ENCODE measurements at places on chromosomes 5 and 9. TPM values are rescaled to one million over a fixed set of nuclear protein-coding genes. Genes with fewer than 3 reads are reported as not detected.

The TMOD1 gene
- total RNA-seq = 2.6 TPM

The GABRA1 gene
- not detected for total RNA-seq

The DAB2IP gene
- total RNA-seq = 16.5 TPM

The PCDHGA3 gene
- total RNA-seq = 1.5 TPM

The ANKRD31 gene
- 0.26 TPM for total RNA-seq

The RXFP3 gene
- total RNA-seq = not detected

The CAMK2A gene
- 0.77 TPM for total RNA-seq

The GPX3 gene
- 126 TPM for total RNA-seq

The MYMK gene
- total RNA-seq = not detected

The SURF6 gene
- 6.7 TPM for total RNA-seq

The DMGDH gene
- total RNA-seq = 7.7 TPM

Measured in fibroblast of lung (primary cell).